ENCODE measurements at places on chromosomes 4 and X.

GRCh38 chr4:58961925-58962324, 1851.7 kb upstream of the IGFBP7 start:
- no peak for DNase-seq

GRCh38 chr4:7852568-7853185, 87.0 kb downstream of the AFAP1 start:
- no peak for DNase-seq

DNA sequence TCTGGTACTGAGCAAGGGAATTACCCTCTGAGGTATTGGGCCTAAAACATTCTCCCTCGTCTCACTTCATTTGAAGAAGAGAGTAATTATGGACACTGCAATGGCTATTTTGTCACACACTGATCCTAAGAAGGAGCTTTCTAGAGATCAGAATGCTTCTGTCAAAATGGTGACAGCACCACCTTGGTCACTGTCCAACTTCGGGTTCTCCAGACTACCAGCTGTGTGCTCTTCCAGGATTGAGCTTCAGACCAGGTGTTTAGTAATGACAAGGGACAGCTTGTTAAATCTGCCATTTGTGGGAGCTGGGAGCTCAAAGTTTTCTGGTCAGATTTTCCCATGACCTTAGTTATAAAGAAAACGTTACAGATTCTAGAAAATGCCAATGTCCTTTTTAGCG, 105.4 kb downstream of the POLA1 start:
- no peak for DNase-seq

GRCh38 chr4:68372588-68372987, 22.7 kb upstream of the YTHDC1 start:
- DNase-seq, result no peak

DNA sequence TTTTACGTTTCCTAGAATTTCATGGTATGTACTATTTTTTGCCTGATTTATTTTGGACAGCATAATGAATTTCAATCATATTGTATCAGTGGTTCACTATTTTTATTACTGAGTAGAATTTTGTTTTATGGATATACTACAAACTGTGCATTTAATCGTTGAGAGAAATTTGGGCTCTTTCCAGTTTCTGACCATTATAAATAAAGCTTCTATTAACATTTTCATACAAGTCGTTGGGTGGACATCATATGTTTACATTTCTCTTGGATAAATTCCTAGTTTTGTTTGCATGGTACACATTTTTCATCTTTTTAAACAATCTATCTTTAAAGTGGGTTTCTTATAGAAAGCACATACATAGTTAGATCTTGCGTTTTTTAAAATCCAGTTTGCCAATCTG, 472.7 kb upstream of the MAGEB18 start:
- DNase-seq, result no peak

DNA sequence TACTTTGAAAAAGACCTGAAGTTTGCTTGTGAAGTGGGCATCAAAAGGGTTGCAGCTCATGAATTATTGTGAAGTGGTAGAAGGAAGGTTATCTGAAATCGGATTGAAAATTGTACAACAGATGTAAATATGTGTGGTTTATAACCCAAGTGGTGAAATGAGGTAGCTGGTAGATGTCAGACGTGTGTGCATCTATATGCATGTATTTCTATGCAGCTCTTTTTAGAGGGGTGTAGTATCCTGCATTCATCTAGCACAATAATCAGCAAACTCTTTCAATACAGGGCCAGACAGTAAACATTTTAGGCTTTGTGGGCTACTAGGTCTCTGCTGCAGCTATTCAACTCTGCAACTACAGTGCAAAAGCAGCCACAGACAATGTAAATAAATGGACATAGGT, 9.4 kb downstream of the ATRX start:
- no peak for DNase-seq

- DNase-seq, result no peak
Observed at GRCh38 chr4:77010841-77011354, 61.3 kb downstream of the SEPTIN11 start.

DNA sequence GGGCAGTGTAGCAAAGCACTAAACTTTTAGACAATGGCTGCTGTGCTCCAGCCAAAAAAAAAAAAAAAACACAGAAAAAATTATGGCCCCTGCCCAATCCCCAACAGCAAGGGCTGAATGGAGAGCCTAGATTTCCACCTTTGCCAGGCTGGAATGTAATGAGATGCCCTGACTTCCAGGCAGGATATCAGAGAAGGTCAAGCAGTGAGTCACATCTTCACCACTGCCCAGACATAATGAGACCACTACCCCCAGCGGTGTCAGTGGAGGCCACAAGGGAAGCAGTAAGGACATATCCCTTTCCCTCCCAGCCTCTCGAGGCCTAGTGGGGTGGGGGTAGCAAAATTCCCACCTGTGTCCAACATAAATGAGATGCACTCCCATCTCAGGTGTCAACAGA, 216.3 kb upstream of the LEF1 start:
- no peak for DNase-seq

All from GM13976 (cell line).